ENCODE measurements at places on chromosomes 2 and 18.

GRCh38 chr18:3411327-3411726 lies 38.6 kb upstream of the TGIF1 start:
- DNase-seq, result no peak

DNA sequence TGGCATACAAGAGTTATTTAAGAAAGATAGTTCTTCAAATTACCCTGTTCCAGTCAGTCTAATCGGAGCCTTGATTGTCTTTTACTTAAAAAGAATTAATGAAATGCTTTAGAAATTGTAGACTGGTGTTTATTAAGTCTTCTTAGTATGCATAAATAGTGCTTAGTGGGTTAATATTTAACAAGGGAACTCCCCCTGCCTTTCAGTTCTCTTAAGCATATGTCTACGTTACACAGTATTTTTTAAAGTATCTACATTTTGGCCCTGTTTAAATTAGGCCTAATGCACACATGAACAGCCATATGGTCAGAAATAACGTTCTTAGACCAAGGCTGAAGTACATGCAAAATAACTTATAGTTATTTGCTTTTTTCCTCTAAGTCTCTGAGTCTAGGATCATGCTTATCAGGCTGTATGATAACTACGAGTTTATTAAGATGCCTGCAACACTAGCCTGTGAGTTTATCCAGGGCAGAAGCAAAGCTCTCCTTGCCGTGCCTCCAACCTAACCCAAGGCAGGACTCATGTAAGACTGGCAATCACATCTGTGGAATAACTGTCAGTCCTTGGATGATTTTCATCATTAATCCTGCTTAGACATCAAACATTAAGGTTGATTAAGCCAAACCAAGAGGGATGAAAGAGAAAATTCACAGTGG lies 6.7 kb downstream of the BCL2 start:
- no peak for DNase-seq

DNA sequence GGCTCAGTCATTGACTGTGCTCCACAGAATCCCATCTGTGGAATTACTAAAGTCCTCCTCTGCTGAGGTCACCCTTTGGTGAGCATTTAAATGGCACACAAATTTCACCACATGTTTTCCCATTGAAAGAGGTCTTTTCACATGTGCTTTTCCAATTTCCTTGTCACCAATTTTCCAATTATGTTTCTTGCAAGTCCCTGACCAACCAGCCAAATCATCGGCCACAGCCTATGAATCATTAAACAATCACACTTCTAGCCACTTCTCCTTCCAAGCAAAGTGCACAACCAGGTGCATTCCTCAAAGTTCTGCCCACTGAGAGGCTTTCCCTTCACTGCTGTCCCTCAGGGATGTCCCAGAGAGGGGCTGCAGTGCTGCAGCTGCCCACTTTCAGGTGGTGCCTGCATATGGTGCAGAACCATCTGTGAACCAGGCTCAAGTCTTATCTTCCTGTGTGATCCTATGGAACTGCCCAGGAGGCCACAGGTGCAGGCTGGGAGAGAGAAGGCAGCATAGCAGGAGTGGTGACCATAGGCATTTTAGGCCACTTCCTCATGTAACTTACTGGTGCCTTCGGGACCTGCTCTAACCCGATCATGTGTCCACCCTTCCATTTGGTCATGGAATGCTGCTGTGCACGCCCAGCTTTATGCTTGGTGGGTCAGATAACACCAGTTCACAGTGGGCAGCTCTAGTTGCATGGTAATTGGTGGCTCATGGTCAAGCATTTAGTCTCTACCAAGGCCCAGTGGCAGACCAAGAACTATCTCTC lies 153.0 kb downstream of the SEPTIN10 start:
- no peak for DNase-seq

GRCh38 chr2:240569523-240569997 lies 1.3 kb downstream of the RNPEPL1 start:
- peak; percentile 46 for DNase-seq

DNA sequence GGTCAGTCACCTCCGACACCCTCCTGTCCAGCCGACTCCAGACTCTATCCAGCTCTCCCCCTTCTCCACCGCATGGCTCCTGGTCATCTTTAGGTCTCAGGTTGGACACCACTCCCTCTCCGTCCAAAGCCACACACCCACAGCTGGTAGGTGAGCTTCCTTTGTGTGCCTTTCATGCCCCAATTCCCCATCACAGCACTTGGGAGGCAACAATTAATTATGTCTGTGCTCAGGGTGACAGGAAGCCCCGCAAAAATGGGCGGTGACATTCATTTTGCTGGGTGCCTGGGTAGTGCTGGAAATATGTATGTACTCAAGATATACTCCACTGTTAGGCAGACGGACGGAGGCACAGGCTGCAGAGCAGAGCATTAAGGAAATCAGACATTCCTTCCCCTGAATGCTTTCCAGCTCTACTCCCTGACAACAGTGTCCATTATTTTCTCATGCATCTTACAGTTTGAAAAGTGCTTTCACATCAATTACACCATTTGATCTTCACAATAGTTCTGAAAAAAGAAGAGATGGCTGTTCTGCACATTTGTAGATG lies 13.1 kb downstream of the EPB41L3 start:
- DNase-seq, result no peak

- DNase-seq, result no peak
Measured at GRCh38 chr18:75581336-75582131, 154.0 kb upstream of the SMIM21 start.

- peak; percentile 37 for DNase-seq
Measured at GRCh38 chr2:240817496-240818292, 2.3 kb downstream of the KIF1A start.

DNA sequence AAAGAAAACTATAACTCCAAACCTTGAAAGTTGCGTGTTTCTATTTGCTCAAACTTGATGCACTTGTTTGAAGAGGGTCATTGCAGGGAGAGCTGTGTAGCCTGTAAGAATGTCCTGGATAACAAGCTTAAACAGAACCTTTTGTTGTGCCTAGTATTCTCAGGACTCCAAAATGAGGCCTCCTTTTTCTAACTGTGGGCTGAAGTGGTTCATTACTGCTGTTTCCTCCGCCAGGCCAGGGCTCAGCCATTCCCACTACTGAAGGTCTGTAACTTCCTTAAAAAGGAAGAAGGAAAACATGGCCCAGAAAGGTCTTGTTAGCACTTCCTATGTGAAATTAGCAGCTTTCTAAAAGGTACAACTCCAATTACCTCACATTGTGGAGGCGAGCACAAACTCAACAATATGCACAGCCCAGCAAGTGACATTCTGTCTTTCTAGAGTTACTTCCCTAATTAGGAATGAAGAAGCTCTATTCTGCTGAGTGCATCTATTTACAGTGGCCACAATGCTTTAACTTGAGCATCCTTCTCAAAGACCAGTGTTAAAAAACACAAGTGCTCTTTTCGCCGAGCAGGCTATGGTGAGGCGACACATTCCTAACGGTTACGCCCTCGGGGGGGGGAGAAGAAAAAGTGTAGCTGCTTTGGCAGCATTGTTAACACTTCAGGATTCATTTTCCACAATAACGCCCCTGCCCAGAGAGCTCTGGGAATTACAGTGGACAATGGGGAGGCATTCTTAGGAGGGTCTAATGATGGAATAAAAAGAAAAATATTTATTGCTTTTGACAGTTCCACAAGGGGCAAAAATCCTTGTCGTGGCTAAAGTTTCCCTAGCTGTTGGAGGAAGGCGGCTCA lies 136.9 kb upstream of the SIX3 start:
- no peak for DNase-seq

- no peak for DNase-seq
Measured at GRCh38 chr18:61546590-61546989, 213.4 kb downstream of the CDH20 start.

DNA sequence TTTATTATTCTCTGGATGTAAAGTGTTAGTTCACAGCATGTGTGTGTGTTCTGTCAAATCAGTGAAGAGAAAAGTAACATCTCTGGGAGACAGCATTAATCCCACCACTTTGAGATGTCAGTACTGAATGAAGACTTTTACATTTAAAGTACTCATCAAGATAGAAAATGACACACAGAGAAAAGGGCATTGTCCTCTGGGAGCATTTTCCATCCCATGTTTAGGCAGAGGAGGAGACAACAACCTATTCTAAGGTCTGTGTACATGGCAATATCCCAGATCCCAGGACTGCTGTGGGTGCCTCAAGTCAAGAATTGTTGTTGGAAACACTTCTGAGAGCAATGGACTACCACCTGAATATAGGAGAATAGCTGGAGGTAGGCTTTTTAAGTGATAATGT lies 201.5 kb downstream of the PPP1R1C start:
- no peak for DNase-seq

- DNase-seq, result no peak
Measured at GRCh38 chr2:17672583-17673317, 80.9 kb downstream of the SMC6 start.

Measured in right forelimb (tissue), 1 donor.